Activated T-cell treated with anti-CD3 and anti-CD28 coated beads, Interleukin-2, amount 50 U/mL, for 72 hours (primary cell): ENCODE measurements at places on chromosomes 3 and 15.

DNA sequence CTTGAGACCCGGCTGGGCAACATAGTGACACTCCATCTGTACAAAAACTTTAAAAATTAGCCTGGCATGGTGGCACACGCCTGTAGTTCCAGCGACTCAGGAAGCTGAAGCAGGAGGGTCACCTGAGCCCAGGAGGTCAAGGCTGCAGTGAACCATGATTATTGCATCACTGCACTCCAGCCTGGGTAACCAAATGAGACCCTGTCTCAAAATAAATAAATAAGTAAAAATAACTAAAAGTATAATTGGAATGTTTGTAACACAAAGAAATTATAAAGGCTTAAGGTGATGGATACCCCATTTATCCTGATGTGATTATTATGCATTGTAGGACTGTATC lies 38.6 kb downstream of the MYO1E start:
- peaks cover 9% of the 10 kb centered on the region for H3K27me3 ChIP-seq
- DNase-seq, result no peak
- no peak overlapping the region for H3K4me3 ChIP-seq
- H3K27ac ChIP-seq, result no peak overlapping the region
- H3K4me1 ChIP-seq, result peaks cover 6% of the 10 kb centered on the region

GRCh38 chr3:43012174-43012573 lies 33.1 kb downstream of the GASK1A start:
- H3K36me3 ChIP-seq, result no peaks in the 10 kb centered on the region
- H3K27me3 ChIP-seq, result no peaks in the 10 kb centered on the region
- DNase-seq, result no peak
- no peak overlapping the region for H3K27ac ChIP-seq

DNA sequence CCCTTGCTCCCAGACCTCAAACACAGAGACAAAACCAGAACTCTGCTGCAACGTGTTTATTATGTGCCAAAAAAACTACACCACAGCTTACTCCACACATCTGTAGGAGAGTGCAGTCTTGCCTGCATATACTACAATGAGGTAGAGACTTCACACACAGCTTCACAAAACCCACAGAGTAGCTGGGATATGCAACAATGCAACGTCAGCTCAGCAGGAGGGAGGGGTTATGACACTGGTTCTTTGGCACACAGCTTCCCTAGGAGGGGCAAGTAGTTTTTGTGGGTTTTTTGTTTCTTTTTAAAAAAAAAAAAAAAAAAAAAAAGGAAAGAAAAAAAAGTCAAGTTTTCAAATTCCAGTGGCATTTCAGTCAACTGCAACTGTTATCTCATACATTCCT lies 2.9 kb upstream of the RPS17 start:
- peaks cover 18% of the 10 kb centered on the region for H3K36me3 ChIP-seq
- H3K4me3 ChIP-seq, result no peak overlapping the region
- H3K27ac ChIP-seq, result no peak overlapping the region
- no peak for DNase-seq

DNA sequence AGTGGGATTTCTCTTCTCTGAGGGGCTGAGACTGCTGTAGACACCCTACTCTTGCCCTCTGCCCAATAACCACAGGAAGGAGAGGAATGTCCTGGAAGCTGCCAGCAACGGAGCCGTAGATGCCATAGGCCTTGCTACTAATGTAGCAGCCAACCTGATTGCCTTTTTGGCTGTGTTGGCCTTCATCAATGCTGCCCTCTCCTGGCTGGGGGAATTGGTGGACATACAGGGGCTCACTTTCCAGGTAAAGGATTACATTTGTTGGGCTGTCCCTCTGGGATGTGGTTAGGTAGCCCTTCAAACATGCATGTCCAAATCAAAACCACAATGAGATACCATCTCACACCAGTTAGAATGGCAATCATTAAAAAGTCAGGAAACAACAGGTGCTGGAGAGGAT lies 16.1 kb downstream of the SLC28A2 start:
- no peaks in the 10 kb centered on the region for H3K36me3 ChIP-seq
- no peaks in the 10 kb centered on the region for H3K27me3 ChIP-seq
- H3K4me3 ChIP-seq, result no peak overlapping the region

DNA sequence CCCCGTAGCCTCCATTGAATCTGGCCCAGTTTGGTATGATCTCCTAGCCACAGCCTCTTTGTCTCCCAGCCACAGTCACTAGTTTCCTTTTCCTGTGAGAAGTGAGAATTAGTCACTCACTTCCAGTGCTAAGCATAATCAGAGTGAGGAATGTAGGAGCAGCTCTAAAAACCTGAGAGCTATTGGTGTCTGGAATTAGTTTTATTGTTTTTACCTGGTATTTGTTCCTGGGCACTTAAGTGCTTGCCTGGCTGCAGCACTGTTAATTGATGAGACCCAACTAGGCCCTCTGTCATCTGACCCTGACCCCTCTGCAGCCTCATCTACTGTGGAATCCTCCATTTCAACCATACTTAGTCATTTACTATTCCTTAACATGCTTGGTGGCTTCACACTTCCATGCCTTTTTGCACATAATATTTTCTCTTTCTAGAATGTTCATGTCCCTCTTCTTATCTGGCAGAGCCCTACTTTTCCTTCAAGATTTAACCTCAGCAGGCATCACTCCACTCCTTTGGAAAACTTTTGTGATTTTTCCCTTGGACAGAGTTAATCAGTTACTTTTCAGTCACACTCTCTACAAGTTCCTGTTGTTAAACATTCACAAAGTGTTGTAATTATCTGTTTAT lies 48.8 kb downstream of the PDE8A start:
- peak overlapping the region; percentile 46 for H3K4me3 ChIP-seq
- H3K36me3 ChIP-seq, result no peaks in the 10 kb centered on the region
- no peak for DNase-seq
- H3K27me3 ChIP-seq, result no peaks in the 10 kb centered on the region
- peaks cover 53% of the 10 kb centered on the region for H3K4me1 ChIP-seq
